T-helper 2 cell treated with Interferon-gamma antibody and Interleukin-4, amounts not matched to agents 5 μg/mL and 100 μg/mL, for 36 hours (primary cell): ENCODE measurements at places on chromosomes 13 and 19.

DNA sequence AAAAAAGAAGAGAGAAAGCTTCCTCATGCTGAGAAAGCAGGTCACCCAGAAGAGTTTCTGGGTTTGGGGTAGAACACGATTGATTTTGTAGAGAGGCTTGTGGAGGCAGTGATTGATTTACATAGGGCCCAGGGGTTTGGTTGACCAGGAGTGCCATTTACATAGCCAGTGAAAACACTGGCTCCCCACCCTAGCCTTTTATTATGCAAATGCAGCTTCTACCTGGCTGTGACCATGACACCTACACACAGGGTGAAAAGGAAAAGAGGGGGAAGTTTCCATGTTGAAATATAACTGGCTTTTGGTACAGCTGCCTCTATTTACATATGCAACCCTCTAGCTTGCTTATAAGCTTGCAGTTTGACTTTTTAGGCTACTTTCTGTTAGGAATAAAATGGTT, 62.0 kb downstream of the ZNF100 start:
- DNase-seq, result no peak

DNA sequence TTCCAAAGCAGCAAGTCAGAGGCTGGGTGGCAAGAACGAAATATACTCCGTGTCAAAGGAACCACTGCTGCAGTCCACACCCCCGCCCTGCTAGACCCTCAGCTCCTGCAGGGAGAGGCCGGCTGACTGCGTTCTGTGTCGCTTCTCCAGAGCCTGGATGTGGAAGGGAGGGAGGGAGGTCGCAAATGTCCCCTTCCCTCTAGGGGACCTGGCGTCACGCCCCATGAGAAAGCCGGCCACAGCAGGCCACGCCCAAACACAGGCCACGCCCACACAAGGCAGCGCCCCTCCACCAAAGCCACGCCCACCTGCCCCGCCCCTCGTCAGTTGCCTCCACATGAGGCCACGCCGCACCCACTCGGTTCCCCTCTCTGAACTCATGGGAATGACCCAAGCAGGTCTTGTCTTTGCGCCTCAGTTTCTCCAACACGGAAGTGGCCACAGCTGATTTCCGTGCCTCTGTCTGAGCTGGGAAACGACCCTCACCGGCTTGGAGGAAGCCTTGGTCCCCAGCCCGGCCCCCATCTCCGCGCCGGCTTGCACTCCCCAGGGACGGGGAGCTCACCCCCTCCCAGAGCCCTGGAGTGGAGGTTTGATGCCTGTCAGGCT, 38.4 kb upstream of the TCF3 start:
- DNase-seq, result peak; percentile 55

DNA sequence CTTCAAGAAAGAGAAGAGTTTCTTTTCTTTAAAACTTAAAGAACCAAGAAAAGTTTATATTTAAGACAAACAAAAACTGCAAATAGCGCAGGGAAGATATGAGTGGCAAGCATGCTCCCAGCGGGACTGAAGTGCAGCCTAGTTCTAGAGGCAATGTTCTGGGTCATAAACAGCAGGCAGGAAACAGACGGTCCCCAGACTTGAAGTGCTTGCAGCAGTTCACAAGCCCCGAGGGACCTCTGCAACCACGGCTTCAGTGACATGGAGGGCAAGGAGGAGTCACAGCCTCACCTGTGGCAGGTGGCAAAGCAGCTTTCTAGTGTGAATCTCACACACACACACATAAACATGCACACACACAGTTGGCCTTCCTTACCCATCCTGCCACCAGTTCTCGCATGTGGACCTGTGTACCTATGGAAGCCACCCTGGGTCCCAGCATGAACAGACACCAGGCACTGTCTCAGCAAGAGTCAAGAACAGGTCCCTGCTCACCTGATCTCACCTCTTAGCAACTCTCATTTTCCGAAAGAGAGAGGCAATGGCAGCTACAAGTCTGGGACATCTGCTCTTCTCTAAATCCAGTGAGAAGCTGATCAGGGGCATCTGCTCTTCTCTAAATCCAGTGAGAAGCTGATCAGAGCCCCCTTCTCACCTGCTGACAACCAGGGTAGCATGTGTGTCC, 162.0 kb downstream of the EFNB2 start:
- DNase-seq, result no peak

DNA sequence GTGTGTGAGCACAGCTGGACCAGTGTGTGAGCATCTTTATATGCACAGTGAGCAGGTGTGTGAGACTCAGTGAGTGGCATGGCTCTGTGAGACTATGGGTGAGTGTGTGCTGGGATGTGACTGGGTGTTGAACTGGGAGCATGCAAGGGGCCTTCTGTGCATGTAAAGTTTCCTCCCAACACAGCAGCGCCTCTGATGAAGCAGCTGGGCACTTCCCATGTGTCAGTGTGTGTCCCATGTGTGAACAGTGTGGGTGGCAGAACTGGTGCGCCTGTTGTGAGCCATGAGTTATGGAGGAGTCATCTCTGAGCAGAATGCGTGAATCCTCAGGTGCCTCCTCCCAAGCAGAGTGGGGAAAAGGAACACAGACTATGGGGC, 24.1 kb downstream of the LGALS16 start:
- DNase-seq, result peak; percentile 40

GRCh38 chr13:72920097-72920496, 138.2 kb downstream of the PIBF1 start:
- DNase-seq, result no peak

GRCh38 chr13:36143738-36144137, 12.6 kb upstream of the DCLK1 start:
- DNase-seq, result no peak

DNA sequence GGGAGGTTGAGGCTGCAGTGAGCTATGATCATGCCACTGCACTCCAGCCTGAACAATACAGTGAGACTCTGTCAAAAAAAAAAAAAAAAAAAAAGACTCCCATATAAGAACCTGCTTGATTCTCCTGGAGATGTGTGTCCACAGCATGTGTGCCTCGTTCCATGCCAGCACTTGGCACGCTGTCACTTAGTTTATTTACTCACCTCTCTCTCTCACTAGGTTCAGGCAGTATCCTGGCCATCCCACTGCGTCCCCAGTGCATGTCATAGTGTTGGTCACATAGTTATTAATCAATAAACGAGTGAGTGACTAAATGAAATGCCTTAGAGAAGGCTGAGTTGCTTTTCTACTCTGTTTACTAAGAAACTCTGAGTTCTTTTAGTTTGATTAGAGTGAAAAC, 79.1 kb upstream of the GPR12 start:
- no peak for DNase-seq

DNA sequence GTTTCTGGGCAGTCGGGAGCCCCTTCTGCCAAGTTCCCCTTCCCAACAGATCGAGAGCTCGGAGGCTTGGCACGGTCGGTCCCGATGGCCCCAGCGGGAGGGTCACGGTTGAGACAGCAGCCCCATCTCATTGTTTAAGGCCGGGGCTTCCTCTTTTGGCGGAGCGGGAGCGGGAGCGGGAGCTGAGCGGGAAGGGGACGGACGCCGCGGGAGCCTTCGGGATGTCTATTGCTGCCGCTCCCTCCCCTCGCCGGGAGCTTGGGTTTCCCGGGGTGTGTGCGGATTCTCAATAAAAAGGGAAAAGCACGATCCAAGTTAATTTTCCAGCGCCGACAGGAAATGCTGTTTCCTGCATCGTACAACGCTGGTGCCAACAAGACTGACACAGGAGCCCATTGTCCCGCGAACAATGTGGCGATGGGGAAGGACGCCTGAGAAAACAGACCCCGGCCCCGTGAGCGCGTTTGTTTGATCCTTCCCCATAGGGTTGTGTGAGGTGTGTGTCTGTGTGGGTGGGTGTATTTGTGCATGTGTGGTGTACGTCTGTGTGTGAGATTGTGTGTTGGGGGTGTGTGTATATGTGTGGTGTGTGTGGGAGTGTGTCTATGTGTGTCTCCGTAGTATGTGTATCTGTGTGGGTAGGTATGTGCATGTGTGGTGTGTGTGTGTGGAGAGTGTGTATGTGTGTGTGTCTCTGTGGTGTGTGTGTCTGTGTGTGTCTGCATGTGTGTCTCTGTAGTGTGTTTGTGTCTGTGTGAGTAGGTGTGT, 36.3 kb upstream of the FLT1 start:
- DNase-seq, result no peak

DNA sequence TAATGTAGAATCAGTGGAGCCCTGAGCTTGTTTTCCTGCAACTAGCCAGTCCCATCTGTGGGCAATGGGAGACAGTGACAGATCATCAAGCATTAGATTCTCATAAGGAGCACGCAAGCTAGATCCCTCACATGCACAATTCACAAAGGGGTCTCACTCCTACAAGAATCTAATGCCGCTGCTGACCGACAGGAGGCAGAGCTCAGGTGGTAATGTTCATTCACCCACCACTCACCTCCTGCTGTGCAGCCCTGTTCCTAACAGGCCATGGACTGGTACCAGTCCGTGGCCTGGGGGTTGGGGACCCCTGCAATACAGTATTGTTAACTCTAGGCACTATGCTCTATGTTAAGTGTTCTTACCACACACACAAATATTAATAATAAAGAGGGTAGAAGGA, 362.8 kb downstream of the RBM26 start:
- no peak for DNase-seq

GRCh38 chr19:3359015-3359918, 7.1 kb upstream of the NFIC start:
- DNase-seq, result peak; percentile 58

DNA sequence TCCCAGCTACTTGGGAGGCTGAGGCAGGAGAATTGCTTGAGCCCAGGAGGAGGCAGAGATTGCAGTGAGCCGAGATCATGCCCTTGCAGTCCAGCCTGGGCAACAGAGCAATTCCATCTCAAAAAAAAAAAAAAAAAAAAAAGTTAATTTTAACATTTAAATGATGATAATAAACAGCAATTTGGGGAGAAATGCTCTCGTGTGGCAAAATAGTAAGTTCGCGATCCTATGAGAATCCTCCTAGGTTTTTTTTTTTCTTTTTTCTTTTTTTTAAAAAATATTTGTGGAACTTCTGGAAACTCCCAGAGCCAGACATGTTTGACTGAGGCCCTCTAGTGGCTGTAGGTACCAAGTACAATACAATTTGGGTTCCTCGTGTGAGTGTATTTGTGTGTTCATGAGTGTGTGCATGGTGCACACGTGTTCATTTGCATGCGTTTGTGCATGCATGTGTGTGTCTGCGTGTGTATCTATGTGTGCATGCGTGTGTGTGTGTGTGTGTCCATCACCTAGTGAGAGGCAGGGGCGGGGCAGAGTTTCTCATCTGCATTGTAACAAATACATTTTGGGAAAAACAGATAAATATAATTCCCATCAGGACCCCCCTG, 31.2 kb downstream of the TMPRSS9 start:
- peak; percentile 23 for DNase-seq

GRCh38 chr19:38386300-38386970, 1.4 kb downstream of the GGN start:
- no peak for DNase-seq

- DNase-seq, result no peak
Measured at GRCh38 chr13:75220238-75220542, 261.8 kb downstream of the TBC1D4 start.

GRCh38 chr19:4352701-4353121, 9.3 kb downstream of the MPND start:
- DNase-seq, result no peak

GRCh38 chr19:55836340-55836739, at the start of gene NLRP4:
Gene NLRP4, plus strand, starts transcription at chr19:55836540. Its CDS starts 15,541 bp downstream, at chr19:55852081.
- no peak for DNase-seq

- no peak for DNase-seq
Measured at GRCh38 chr19:36876993-36877938, 26.6 kb downstream of the ZNF345 start.

- DNase-seq, result no peak
Measured at GRCh38 chr19:43774103-43774939, 6.5 kb downstream of the KCNN4 start.

DNA sequence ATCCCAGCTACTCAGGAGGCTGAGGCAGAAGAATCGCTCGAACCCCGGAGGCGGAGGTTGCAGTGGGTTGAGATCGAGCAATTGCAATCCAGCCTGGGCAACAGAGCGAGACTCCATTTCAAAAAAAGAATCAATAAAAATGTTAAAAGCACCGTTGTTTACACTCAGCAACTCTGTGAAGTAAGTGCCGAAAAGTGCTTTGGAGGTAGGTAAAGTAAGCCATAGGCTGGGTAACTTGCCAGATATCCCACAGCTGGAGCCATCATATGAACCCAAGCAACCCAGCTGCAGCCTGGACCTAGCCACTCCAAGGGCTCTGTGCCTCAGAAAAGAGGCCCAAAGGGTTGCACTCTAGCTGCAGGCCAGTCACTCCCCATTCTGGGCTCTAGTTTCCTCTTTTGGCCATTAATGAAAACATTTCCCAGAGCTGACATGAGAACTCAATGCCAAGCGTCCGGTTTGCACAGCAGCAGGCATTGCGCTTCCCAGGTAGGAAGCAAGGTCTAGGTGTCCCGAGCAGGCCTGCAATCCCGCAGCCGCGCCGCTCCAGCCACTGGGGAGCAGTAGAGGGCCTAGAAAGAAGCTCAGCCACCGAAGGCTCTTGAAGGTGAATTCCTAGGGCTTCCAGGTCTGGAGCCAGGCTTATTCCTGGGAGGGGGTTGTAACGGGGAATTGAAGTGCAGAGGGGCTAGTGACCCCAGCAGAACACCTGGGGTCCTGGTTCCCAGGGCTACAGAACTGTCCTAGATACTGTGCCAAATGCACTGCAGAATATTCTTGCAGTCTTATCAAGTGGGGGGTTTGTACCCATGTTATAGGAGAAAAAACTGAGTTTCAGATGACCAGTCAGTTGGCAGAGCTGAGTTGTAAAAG, 4.1 kb upstream of the CD79A start:
- peak; percentile 57 for DNase-seq

- no peak for DNase-seq
Measured at GRCh38 chr19:22608441-22608840, 25.7 kb upstream of the ZNF492 start.

GRCh38 chr13:31986676-31987470, 44.7 kb upstream of the FRY start:
- no peak for DNase-seq

DNA sequence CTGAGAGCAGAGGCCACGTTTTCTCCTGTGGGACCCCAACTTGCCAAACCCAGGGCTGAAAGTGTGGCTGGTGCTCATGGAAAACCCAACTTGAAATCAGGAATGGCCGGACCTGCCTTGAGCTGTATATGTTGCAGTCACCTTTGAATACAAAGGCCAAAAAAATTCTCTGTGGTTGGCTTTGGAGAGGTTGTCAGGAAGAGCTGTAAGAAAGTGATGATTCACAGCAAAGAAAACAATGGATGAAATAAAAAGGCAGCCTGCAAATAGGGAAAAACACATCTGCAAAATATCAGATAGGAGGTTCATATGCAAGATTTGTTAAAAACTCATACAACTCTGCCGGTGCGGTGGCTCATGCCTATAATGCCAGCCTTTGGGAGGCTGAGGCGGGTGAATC, 715.8 kb downstream of the UQCRFS1 start:
- DNase-seq, result no peak

GRCh38 chr13:81987159-81987558, 1646.2 kb upstream of the SPRY2 start:
- DNase-seq, result no peak

GRCh38 chr19:41570639-41571112, 5.3 kb upstream of the CEACAM21 start:
- DNase-seq, result peak; percentile 71

- no peak for DNase-seq
Measured at GRCh38 chr13:85427416-85427815, 371.8 kb downstream of the SLITRK6 start.

- DNase-seq, result no peak
Measured at GRCh38 chr13:40996426-40997092, 22.6 kb downstream of the ELF1 start.

- DNase-seq, result no peak
Measured at GRCh38 chr19:343451-343931, 1.1 kb downstream of the MIER2 start.
